ENCODE measurements at places on chromosomes 1 and 21.

DNA sequence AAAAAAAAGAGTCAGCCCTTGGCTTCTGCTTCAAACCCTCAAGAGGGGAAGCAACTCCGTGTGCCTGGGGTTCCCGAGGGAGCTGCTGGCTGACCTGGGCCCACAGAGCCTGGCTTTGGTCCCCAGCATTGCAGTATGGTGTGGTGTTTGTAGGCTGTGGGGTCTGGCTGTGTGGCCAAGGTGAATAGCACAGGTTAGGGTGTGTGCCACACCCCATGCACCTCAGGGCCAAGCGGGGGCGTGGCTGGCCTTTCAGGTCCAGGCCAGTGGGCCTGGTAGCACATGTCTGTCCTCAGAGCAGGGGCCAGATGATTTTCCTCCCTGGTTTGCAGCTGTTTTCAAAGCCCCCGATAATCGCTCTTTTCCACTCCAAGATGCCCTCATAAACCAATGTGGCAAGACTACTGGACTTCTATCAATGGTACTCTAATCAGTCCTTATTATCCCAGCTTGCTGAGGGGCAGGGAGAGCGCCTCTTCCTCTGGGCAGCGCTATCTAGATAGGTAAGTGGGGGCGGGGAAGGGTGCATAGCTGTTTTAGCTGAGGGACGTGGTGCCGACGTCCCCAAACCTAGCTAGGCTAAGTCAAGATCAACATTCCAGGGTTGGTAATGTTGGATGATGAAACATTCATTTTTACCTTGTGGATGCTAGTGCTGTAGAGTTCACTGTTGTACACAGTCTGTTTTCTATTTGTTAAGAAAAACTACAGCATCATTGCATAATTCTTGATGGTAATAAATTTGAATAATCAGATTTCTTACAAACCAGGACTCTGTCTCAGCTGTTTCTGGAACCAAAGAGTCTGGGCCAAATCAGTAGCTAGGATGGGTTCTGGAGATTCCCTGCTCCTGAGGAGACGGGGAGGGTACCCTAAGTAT, 26.8 kb upstream of the KDM4A start:
- DNase-seq, result no peak

DNA sequence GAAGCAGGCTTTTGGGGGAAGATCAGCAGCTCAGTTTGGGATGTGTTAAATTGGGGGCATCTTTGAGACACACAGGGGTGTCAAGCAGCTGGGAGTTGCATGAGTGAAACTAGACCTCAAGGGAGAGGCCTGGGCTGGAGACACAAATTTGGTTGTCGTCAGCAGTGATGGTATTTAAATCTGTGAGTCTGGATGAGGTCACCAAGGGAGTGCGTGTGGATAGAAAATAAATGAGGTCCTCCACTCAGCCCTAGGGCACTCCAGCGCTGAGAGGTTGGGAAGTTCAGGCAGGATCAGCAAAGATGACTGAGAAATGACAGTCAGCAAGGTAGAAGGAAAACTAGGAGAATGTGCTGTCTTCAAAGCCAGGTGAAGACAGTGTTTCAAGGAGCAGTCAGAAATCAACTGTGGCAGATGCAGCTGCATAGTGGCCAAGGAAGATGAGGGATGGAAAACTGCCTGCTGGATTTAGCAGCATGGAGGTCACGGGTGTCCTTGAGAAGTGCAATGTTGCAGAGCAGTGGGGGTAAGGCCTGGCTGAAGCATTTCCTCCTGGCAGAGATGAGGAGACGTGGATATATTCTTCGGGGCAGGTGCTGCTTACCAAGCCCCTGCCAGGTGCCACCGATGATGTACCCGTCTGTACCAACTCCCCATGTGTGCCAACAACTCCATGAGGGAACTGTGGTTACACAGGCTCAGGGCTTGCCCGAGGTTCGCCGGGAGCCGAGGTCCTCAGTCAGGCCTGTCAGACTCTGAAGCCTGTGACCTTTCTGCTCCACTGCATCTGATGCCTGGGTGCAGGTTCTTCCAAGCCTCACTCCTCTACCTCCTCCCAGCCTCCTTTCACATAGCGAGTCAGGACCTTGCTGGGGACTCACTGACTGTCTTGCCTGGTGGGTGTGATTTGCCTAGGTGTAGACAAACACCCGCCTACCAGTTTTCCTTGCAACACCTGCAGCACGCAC, 11.3 kb downstream of the MAP7D1 start:
- DNase-seq, result no peak

DNA sequence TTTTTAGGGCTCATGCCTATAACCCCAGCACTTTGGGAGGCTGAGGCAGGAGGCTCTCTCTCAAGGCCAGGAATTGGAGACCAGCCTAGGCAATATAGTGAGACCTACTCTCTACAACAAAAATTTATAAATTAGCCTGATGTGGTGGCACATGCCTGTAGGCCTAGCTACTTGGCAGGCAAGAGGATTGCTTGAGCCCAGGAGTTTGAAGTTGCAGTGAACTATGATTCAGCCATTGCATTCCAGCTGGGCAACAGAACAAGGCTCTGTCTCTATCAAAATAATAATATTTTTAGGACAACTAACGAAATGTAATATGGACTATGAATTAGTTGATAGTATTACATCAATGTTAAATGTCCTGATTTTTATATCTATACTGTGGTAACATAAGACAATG, 68.8 kb upstream of the ARID1A start:
- no peak for DNase-seq

DNA sequence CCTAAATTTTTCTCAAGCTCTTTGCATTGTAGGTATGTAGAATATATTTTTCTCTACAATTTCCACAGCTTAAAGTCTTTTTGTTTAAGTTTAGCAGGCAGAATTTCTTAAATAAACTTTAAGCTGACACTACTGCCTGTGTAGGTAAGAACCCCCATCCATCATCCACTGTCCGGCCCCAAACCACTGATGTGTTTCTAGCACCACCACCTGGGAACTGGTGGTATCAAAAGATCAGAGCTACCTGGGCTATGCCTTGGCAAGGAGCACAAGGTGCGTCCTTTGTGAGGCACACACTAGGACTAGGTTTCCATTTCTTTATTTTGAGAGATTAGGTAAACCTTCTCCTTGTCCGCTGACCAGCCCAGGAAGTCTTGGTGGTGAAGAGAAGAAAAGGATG, 10.5 kb upstream of the LELP1 start:
- no peak for DNase-seq

- DNase-seq, result no peak
These were observed 36.8 kb downstream of the LAMC2 start for GRCh38 chr1:183222909-183223308.

All from cortex of kidney (tissue), 1 donor.